ENCODE measurements at places on chromosomes 6 and 20.

- DNase-seq, result no peak
These were observed 26.4 kb downstream of the FOXP4 start for GRCh38 chr6:41572613-41573012.

DNA sequence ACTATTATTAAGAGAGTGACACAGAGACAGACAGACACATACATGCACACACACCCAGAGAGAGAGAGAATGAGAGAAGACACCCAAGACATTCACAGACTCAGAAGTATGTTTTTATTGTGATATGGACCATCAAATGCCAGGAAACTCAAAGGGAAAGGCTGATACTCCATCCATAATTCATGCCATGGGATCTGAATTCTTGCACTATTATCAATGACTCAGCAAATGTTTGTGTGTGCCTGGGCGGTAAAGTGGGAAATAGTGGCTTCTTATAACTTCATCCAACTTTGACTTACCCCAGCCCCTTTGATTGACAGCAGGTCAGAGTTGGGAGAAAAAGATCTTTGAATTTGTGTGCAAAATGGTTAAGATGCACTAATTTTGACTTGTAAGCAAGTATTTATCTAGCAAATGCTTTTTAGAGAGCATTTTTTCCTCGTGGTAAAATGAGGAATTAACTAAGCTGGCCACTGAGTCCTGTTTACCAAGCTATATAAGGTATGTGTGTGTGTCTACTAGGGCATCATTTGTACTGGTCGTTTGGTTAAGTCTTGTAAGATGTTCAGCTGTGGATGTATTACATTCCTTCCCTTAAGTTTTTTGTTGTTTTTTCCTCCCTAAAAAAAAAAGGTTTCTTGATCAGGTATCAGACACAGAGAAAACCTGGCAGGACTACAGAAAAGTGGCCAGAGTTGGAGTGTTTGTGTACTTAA lies 3.0 kb upstream of the CCN2 start:
- DNase-seq, result no peak

- no peak for DNase-seq
These were observed 62.8 kb upstream of the CD93 start for GRCh38 chr20:23148731-23149570.

GRCh38 chr6:44699851-44700250 lies 312.3 kb downstream of the CDC5L start:
- DNase-seq, result no peak

DNA sequence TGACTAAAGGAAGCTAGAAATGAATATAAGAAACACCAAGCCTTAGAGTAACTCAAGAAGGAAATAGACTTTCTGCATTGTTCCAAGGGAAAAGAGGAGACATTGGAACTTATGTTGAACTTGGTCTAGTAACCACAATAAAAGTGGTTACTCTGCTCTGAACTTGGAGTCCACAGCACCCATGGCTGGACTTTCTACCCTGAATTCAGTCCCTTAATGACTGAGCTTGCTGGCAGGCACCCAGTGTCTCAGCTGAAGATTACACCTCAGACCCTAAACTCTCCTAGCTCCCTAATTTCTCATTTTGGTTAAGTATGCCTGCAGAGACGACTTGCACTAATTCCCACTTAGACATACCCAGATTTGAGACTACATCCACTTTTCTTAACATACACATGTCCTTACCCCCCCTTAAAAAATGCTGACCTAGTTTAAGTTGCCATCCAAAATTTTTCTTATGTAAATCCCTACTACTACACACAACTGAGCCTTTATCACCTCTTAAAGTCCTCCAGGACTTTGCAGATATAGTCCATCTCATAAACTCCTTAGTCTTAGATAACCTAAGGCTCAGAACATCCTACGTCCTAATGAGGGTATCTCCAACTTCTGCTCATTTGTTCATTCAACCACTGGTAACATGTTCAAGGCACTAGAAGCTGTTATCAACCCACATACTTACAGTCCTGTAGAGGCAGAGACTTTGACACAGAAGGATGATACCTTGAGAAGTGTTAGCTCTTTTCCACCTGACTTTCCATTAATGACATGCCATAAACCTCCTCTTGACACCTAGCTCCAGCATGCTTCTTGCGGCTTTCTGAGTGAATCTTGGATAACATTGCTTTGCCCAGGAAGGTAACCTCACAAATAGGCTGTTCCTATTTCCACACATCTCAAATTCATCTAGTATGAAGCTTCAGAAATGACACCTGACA lies 129.8 kb downstream of the ALDH8A1 start:
- DNase-seq, result no peak

DNA sequence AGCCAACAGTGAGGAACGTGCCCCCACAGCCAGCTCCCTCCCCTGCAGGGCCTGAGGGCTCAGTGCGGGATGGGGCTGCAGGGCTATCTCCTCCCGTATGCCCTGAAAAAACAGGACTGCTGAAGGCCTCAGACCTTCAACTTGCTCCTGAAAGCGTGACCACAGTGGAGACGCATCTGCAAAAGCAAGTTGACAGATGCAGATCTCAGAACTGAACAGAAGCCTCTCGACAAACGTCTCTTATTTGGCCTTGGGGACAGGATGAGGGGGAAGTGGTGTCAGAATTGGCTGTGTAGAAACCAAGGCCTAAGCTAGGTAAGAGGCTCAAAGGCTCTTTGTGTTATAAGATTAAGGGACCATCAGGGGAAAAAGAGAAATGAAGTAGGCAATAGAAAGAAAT lies 120.7 kb upstream of the SLC22A23 start:
- no peak for DNase-seq

GRCh38 chr20:1711826-1712601 lies 54.4 kb upstream of the SIRPG start:
- DNase-seq, result no peak

- DNase-seq, result no peak
These were observed 5.9 kb upstream of the BCAS1 start for GRCh38 chr20:54076259-54076658.

GRCh38 chr6:105121981-105122380 lies 57.8 kb downstream of the POPDC3 start:
- no peak for DNase-seq

All from D721Med (cell line).